PC-9 (cell line): ENCODE measurements at places on chromosomes 3 and 15. TPM values are rescaled to one million over a fixed set of nuclear protein-coding genes. Genes with fewer than 3 reads are reported as not detected.

The LYZL4 gene
- total RNA-seq = not detected in 2 replicates

The ANAPC13 gene
- 52.7 and 61.8 TPM in 2 replicates for total RNA-seq

The ZIC4 gene
- not detected in 2 replicates for total RNA-seq

The ADAMTSL3 gene
- total RNA-seq = 3.2 and 5.0 TPM in 2 replicates

The TMEM45A gene
- 21.6 and 31.1 TPM in 2 replicates for total RNA-seq

The HTR3E gene
- total RNA-seq = not detected in 2 replicates

The CTXN2 gene
- total RNA-seq = not detected in 2 replicates

The KLHL18 gene
- total RNA-seq = 16.0 and 21.9 TPM in 2 replicates

The GLDN gene
- total RNA-seq = not detected in 2 replicates

The ASB14 gene
- total RNA-seq = not detected in 2 replicates

The MYH15 gene
- 0.95 and 2.3 TPM in 2 replicates for total RNA-seq

The TGM4 gene
- 0.61 and 0.63 TPM in 2 replicates for total RNA-seq

The RPL29 gene
- total RNA-seq = 942 and 1,278 TPM in 2 replicates

The DLG1 gene
- 193 and 201 TPM in 2 replicates for total RNA-seq
